ENCODE measurements at places on chromosomes 2 and 18.

- DNase-seq = no peak
Observed at GRCh38 chr18:58268849-58269248, 224.8 kb downstream of the NEDD4L start.

- DNase-seq = no peak
Observed at GRCh38 chr2:145931781-145932395, 1412.0 kb upstream of the ZEB2 start.

DNA sequence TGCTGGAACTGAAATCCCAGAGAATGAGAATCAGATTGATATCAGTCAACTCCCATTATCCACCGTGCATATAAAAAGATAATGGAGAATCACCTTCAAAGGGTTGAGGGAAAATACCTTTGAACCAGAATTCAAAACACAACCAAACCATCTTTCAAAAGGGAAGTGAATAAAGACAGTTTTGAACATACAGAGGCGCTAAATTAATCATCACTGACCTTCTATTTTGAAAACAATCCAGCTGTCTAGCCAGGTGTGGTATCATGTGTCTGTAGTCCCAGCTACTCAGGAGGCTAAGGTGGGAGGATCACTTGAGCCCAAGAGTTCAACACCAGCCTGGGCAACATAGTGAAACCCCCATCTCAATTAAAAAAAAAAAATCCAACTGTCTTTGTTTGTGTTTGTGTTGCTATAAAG, 63.6 kb downstream of the TRABD2A start:
- no peak for DNase-seq

DNA sequence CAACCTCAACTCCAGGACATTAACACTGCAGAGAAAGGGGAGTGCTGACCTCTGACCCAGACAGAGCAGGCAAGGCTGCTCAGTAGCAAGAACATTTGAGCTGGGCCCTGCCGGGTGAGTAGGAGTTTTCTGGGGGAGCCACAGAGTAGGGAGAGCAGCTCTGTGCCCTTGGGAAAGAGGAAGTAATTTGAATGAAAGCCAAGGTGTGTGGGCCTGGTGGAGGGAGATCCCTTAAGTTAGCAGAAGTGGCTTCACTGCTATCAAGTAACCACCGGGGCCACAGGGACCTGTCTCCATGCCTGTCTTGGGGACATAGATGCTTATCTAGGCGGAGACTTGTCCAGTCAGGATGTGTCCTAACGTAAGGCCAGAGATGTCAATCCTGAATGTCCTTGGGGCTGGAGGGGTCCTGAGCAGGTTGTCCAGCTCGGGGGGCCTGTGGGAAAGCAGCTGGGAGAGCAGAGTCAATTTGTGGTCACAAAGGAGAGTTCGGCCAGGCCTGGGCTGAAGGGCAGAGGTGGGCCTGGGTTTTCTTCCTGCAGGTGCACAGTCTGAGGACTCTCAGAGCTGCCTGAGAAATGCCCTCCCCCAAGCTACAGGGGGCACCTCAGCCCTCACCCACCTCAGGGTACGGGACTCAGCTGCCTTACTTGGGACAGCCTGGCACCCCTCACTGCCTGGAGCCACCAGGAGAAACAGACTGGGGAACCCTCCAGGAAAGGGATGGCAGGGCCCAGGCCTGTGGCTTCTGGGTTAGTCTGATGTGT, 15.0 kb upstream of the OTOF start:
- no peak for DNase-seq

DNA sequence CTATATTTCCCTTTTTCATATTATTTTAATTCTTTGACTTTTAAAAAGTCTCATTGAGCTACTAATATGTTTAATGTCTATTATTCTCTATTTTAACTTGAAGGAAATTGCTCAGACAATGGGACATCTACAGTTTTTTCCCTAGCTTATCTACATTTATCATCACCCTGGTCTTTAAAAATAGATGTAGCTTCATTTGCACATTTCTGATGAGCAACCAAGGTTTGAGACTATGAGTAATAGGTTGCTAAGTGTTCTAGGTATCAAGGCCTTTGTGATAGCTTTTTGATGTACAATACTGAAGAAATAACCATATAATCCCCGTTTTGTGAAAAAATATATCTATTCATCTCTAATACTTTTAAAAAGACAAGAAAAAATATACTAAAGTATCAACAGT, 47.0 kb downstream of the STAT4 start:
- DNase-seq = no peak

DNA sequence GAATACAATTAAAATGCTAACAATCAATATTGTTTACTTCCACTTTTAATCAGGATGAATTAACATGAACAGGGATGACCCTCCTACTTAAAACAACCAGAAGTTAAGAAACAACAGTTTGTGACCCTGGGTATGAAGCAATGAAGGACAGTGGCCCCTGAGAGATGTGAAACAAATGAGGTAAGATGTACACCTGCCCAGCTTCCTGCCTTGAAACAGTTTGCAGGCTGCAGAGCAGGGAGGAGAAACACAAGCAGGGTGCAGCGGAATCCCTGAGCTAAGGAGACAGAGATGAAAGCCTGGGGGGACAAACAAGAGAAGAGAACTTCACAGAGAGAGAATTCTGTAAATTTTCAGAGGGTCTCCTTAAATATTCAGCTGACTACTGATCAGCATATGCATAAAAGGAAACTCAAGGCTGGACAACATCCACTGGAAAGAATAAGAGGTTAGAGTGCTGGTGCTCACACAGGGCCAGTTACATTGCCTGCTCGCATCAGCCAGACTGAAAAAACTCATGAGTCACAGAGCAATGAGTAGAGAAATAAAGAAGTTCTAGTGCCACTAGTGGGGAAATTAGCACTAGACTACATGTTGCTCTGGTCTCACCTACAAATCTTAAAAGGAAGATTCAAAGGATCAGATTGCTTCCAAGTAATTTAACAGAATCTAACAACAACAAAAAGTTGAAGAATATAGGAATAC, 106.4 kb downstream of the PID1 start:
- no peak for DNase-seq

DNA sequence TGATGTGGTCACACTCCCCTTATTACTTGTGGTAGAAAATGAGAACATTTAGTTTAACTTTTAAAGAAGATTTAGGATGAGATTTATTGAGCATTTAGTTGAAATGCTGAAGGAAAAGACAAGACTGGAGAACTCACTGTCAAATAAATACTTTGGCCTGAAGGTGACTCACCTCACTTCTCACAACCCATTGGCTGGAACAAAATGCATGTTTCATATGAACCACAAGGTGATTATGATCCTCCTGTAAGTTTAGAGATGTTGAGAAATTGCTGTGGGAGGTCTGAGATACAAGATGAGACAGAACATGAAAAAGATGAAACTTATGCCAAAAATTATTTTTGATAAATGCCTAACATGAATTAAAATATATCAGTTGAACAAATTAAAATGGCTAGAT, 1004.5 kb downstream of the SOCS6 start:
- no peak for DNase-seq

DNA sequence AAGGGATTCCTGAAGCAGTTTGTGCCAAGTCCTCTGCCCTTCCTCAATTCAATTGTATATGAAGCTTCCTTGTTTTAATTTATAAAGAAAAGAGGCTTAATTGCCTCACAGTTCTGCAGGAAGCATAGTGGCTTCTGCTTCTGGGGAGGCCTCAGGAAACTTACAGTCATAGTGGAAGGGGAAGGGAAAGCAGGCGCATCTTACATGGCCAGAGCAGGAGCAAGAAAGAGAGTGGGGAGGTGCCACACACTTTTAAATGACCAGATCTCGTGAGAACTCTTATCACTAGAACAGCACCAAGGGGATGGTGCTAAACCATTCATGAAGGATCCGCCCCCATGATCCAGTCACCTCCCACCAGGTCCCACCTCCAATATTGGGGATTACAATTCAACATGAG, 114.2 kb downstream of the SGPP2 start:
- DNase-seq = no peak

DNA sequence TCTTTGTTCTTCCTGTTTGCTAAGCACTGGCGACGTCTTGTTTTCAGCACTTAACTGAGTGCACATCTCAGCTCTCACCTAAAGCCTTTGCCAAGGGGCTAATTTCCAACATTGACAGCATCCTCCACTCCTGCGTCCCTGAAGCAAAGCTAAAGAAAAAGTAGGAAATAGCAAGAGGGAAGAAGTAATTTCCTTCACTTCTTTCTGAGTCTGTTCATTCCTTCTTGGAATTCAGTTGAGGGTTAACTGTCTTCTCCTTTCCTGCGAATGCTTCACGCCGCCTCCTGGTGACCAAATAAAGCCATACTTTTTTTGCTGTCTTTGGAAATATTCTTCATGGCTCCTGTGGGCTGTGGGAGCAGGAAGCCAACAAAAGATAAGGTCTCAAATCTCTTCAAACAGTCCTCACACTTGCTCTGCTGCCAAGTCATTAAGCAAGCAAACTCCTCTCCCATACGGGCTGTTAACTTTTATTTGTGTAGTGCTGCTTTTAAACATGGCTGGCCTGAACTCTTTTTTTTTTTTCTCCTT, 100.9 kb downstream of the DPP10 start:
- peak; percentile 35 for DNase-seq

DNA sequence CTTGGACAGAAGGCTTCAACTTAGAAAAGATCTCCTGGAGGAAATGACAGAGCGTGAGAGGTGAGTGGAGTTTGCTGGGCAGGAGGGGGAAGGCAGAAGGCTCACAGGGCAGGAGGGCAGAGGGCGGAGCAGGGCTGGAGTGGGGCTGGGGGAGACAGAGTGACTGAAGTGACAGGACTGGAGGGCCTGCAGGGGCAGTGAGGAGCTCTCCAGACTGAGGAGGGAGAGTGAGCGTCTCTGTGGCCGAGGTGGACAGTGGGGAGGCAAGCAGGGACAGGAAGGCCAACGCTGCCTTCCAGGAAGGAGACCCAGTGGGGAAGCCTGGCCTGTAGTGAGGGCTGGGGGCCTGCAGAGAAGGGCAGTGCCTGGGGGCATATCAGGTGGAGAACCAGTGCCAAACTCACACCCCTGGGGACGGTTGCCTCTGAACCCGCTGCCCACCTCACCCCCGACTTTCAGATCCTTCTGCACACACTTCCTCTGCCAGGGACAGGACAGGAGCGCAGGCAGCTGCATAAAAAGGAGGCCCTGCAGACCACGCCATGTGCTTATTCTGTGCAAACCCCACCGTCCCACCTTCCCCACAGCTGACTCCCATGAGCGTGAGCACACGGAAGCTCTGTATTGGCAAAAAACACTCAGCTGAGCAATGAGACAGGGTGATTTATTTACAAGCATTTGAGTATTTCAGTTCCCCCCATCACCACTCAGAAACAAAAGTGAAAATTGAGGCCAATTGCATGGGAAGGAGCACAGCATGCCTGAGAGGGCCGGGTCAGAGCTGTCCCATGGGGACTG, 244.3 kb downstream of the FAM210A start:
- DNase-seq = no peak

DNA sequence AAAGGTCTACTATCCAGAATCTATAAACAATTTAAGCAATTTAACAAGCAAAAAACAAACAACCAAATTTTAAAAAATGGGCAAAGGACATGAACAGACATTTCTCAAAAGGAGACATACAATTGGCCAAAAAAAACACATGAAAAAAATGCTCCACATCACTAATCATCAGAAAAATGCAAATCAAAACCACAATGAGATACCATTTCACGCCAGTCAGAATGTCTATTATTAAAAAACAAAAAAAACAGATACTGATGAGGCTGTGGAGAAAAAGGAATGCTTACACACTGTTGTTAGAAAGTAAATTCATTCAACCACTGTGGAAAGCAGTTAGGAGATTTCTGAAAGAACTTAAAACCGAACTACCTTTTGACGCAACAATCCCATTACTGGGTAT, 66.4 kb upstream of the SESTD1 start:
- DNase-seq = no peak

- no peak for DNase-seq
Observed at GRCh38 chr18:60391571-60392226, 19.1 kb upstream of the MC4R start.

DNA sequence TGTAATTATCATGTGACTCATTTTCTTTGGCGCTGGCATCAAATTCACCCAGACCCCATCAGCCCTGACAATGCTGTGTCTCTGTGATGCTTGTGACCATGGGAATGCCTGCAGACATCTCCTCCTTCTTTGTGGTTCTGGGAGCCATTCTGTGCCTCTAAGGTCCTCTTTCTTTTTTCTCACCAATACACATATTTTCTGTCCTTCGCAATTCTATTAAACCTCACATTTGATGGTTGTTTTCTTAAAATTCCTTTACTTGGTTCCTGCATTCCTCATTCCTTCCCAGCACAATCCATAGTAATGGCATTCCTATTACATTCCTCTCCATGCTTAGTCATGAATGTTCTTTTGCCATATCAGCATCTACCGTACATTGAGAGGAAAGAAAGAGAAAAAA, 375.3 kb downstream of the PIK3C3 start:
- no peak for DNase-seq

GRCh38 chr2:1854729-1855547, 110.6 kb upstream of the PXDN start:
- no peak for DNase-seq

- DNase-seq = no peak
Observed at GRCh38 chr2:185391543-185391942, 347.1 kb upstream of the FSIP2 start.

DNA sequence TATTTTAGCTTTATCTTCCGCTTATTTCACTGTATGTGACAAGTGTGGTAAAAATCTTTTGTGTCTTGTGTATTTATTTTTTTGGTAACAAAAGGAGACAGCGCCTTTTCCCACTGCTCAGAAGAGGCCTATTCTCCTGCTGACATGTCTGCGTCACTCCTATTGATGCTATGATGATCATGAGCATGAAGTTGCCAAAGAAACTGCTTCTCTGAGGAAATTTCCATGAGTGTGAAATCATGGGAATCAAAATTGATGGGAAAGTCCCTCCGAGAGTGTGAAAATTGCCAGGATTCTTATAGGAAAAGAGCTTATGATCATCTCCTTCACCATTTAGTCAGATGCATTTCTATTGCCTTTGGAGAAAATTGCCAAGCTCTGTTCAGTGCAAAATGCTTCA, 36.5 kb upstream of the DARS1 start:
- no peak for DNase-seq

DNA sequence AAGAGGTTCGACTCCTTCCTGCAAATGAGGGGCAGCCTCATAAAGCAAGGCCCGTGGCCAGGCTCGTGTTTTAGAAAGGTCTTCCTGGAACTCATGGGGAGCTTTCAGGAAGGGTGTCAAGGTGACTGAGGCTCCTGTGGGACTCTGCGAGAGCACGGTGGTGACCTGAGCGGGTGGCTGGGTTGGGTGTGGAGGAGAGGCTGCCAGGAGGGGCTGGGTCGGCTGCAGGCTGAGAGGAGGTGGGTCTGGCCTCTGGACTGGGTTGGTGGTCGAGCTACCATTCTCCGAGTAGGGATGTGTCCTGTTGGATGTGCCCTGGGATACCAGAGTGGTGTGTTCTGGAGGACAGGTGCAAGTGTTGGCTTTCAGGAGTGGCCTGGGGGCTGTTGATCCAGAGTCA, 86.4 kb downstream of the DGKD start:
- no peak for DNase-seq

DNA sequence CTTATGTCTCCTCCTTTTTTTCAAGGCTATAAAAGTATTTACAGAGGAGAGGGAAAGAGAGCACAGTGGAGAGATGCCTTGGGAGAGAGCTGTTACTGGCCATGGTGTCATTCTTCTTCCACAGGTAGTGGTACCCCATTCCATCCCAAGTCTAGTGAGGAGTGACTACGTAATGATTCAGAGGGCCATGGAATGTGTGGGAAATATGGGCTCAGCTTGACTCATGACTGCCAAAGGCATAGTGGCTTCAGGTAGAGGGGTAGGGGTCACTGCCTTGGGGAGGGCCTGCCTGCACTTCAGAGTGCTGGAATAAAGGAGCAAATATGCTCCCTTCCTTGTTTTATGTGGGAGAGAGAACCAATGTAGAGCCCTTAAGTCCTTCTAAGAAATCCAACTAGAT, 620.6 kb downstream of the IRS1 start:
- no peak for DNase-seq

All from ovary (tissue), 10 donors.